ENCODE measurements at places on chromosomes 5 and 9. TPM values are rescaled to one million over a fixed set of nuclear protein-coding genes. Genes with fewer than 3 reads are reported as not detected.

GRCh38 chr9:37668116-37668601, 17.4 kb downstream of the FRMPD1 start:
- H3K4me3 ChIP-seq = no peak overlapping the region
- H3K36me3 ChIP-seq = no peaks in the 10 kb centered on the region
- H3K27me3 ChIP-seq = peaks cover 52% of the 10 kb centered on the region
- no peak for DNase-seq
- no peaks in the 10 kb centered on the region for H3K4me1 ChIP-seq
- no peak overlapping the region for H3K27ac ChIP-seq

DNA sequence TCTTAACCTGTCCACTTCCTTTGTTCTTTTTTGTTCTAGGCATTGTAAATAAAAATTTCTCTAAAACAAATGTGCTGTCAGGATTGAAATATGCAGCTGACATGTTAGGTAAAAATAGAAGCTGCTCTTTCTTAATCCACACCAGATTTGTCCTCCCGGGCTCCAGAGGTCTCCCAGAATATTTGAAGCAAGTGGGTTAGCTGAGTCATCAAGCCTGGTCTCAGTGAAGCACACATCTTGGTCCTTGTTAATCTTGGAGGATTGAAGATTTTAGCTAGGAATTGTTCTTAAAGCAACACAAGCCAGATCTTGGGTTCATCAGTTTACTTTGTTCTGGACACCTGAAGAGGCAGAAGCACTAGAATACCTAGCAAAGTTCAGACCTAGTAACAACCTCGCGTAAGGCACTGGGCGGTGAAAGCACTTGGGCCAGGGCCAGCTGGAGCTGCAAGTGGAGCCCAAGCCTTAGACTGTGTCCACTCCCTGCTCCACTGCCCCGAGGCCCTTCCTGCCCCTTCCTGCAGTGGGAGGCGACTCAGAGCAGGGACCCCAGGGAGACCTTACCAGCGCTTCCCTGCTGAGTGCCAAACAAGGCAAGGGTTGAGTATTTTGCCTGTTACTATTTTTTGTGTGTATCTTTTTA, 36.5 kb downstream of the HABP4 start:
- no peak for DNase-seq
- no peak overlapping the region for H3K27ac ChIP-seq
- H3K4me1 ChIP-seq = peaks cover 9% of the 10 kb centered on the region
- no peaks in the 10 kb centered on the region for H3K27me3 ChIP-seq
- H3K4me3 ChIP-seq = no peak overlapping the region

GRCh38 chr5:82107267-82107666, 135.4 kb downstream of the ATG10 start:
- H3K4me1 ChIP-seq = peaks cover 5% of the 10 kb centered on the region
- no peak for DNase-seq
- H3K36me3 ChIP-seq = no peaks in the 10 kb centered on the region
- no peak overlapping the region for H3K27ac ChIP-seq

DNA sequence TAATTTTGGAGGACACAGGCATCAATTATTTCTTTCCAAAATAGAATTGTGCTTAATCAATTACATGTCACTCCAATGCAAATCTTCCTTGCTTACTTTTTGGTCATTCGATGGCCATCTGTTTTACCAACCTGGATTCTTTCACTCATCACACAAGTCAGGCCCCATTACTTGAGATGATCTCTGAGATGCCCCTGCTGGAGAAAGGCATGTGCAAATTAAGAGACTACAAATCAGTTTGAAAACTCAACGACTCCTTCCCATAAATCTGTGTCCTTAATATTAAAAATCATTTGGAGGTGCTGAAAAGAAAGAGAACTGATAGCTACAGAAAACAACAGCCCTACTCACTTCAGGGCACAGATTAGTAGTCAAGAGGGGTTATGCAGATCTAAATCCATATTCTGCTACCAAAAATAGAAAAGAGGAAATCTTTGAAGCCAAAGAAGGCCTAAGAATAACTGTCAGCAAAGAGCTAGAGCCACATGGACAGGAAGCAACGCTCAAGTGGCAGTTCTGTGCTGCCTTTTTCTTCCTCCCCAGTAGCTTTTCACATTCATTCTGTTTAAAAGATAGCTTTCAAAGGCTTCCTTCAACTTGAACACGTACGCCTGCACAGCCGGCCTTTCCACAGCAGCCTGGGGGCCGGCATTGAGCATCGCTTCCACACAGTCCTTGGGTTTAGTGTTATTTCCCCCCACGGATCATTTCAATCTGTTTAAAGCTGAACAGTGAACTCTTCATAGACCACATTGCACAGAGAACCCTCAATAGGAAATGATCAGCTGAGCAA, 79.3 kb upstream of the MAP3K1 start:
- no peaks in the 10 kb centered on the region for H3K27me3 ChIP-seq
- H3K36me3 ChIP-seq = peaks cover 22% of the 10 kb centered on the region
- H3K4me1 ChIP-seq = peaks cover 42% of the 10 kb centered on the region

Gene NSD1
- 92.9 TPM for total RNA-seq

- no peak overlapping the region for H3K27ac ChIP-seq
- H3K36me3 ChIP-seq = no peaks in the 10 kb centered on the region
- H3K27me3 ChIP-seq = peaks cover 32% of the 10 kb centered on the region
Measured at GRCh38 chr9:109440117-109440515, 58.0 kb downstream of the PTPN3 start.

- H3K27me3 ChIP-seq = peaks cover 18% of the 10 kb centered on the region
- H3K4me1 ChIP-seq = peaks cover 16% of the 10 kb centered on the region
- no peak overlapping the region for H3K27ac ChIP-seq
- H3K4me3 ChIP-seq = no peak overlapping the region
Measured at GRCh38 chr5:157665467-157666070, 5.8 kb upstream of the C5orf52 start.

Gene MGAT4B
- 86.2 TPM for total RNA-seq

Gene ZNF454
- not detected for total RNA-seq

Gene TNFSF15
- total RNA-seq = 2.0 TPM

- H3K4me1 ChIP-seq = no peaks in the 10 kb centered on the region
- no peaks in the 10 kb centered on the region for H3K27me3 ChIP-seq
- no peak overlapping the region for H3K4me3 ChIP-seq
- H3K36me3 ChIP-seq = no peaks in the 10 kb centered on the region
Measured at GRCh38 chr5:122145906-122146305, 16.6 kb downstream of the ZNF474 start.

Gene SLC34A1
- 0.27 TPM for total RNA-seq

DNA sequence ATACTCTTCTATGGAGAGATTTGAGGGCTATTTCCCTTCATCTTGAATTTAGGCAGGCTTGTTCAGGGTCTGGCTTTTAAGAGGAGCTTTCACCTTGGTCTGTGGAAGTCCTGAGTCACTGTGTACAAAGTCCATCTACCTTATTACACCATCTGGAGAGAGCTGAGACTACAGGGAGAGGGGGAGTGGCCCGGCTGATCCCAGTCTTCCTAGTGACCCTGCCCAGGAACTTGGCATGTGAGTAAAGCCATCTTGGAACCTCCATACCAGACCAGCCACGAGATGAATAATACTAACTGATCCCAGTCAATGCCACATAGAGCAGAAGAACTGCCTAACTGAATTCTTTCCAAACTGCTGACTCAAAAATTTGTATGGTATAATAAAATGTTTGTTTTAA, 8.4 kb upstream of the IL6ST start:
- peaks cover 21% of the 10 kb centered on the region for H3K4me1 ChIP-seq
- peaks cover 7% of the 10 kb centered on the region for H3K36me3 ChIP-seq
- no peaks in the 10 kb centered on the region for H3K27me3 ChIP-seq
- H3K27ac ChIP-seq = no peak overlapping the region
- no peak for DNase-seq

DNA sequence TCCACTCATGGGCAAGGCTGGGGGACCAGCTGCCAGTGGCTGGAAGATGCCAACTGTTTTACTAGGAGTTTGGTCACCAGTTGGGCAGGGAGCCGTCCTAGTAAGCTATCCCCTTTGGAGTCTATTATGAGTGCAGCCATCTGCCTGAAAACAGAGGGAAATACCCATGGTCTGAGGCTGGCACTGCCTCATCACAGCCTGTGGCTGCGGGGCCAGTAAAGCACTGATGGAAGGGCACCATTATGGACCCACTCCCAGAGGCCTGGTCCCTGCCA, 187.2 kb upstream of the PANK3 start:
- H3K4me1 ChIP-seq = no peaks in the 10 kb centered on the region
- H3K27ac ChIP-seq = no peak overlapping the region
- H3K36me3 ChIP-seq = no peaks in the 10 kb centered on the region
- H3K27me3 ChIP-seq = no peaks in the 10 kb centered on the region
- DNase-seq = no peak

Gene PCDHA10
- not detected for total RNA-seq

DNA sequence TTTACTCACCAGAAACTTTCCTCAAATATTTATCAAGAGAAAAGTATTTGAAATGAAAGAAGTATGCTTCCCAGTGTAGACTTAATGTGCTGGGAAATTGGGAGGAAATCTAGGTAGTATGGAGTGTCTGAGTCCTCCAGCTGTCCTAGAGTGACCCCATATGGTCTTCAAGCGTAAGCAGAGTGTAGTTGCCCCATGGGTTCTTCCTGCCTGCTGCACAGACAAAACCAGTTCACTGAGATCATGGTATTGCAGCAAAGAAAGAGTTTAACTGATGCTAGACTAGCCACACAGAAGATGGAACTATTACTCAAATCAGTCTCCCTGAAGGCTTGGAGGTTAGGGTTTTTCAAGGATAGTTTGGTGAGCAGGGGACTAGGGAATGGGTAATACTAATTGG, 114.9 kb upstream of the PRLR start:
- H3K27ac ChIP-seq = no peak overlapping the region
- no peaks in the 10 kb centered on the region for H3K27me3 ChIP-seq
- no peaks in the 10 kb centered on the region for H3K4me1 ChIP-seq
- H3K36me3 ChIP-seq = no peaks in the 10 kb centered on the region
- no peak for DNase-seq
- H3K4me3 ChIP-seq = no peak overlapping the region

Gene FBXO4
- total RNA-seq = 14.8 TPM

GRCh38 chr5:84614906-84615305, 230.2 kb upstream of the EDIL3 start:
- H3K27me3 ChIP-seq = no peaks in the 10 kb centered on the region
- no peak for DNase-seq
- no peaks in the 10 kb centered on the region for H3K36me3 ChIP-seq
- H3K4me3 ChIP-seq = no peak overlapping the region

GRCh38 chr5:5592541-5592940, 170.1 kb downstream of the ICE1 start:
- no peak for DNase-seq
- H3K27ac ChIP-seq = no peak overlapping the region
- no peaks in the 10 kb centered on the region for H3K27me3 ChIP-seq
- no peaks in the 10 kb centered on the region for H3K4me1 ChIP-seq
- no peak overlapping the region for H3K4me3 ChIP-seq
- no peaks in the 10 kb centered on the region for H3K36me3 ChIP-seq

Gene PARP8
- total RNA-seq = 110 TPM

- H3K36me3 ChIP-seq = no peaks in the 10 kb centered on the region
- H3K4me3 ChIP-seq = no peak overlapping the region
Measured at GRCh38 chr9:34526026-34526425, 3.2 kb upstream of the ENHO start.
